IMR-90 (cell line): ENCODE measurements at places on chromosomes 7 and 10. TPM values are rescaled to one million over a fixed set of nuclear protein-coding genes. Genes with fewer than 3 reads are reported as not detected.
A peak's percentile ranks its signal among the peaks of the same experiment; 100 is the strongest.

DNA sequence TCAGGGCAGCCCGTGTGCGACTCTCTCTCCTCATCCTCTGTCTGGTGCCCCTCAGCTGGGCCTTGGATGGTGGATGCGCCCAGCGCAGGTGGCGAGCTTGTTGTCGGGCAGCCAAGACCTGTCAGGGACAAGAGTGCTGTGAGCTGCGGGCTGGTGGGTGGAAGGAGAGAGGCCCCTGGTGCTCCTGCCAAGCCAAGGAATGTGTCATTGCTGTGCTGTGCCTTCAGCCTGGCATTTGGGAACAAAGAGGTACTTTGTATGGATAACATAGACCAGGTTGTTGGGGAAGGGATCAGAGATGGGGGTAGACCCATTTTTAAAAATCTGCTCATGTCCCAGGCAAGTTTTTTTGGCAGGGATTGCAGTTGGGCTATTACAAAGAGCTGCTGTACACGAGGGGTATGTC lies 120.9 kb downstream of the PKD1L1 start:
- no peak for DNase-seq

DNA sequence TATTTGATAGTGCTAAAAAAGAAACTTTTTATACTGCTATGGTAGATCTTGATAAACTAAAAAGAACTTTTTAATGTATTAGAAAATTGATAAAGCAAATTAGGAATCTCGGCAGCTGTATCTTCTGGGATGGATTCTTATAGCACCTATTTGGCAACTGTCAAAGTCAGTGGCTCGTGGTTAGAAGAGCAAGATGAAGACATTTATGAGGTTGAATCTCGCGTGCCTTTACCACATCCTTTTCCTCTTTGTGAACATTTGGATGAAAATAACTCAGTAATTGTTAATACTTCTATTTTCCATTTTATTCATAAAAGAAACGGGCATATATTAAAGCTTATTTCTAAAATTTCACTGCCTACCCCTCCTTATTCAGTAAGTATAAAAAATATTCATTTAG lies 76.2 kb downstream of the CYP51A1 start:
- DNase-seq, result no peak

- no peak for DNase-seq
Observed at GRCh38 chr7:141522657-141523342, 28.4 kb upstream of the AGK start.

DNA sequence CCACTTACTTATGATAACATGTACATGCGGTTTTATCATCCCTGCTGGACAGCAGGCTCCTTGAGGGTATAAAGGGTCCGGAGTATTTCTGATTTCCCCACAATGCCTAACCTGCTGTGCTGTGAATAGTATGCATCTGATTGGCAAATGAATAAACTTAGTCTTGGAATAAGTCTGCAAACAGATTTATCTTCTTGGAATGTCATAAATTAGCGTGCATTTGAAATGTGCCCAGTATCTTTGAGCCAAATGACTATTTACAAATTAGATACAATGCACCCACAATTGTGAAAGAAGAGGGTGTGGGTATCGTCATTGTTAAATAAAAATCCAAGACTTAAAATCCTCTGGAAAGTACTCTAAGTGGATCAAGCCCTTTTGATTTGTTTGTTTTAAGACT lies 106.0 kb downstream of the OSBPL3 start:
- no peak for DNase-seq

GRCh38 chr10:127115100-127115499 lies 81.3 kb downstream of the INSYN2A start:
- DNase-seq, result no peak

DNA sequence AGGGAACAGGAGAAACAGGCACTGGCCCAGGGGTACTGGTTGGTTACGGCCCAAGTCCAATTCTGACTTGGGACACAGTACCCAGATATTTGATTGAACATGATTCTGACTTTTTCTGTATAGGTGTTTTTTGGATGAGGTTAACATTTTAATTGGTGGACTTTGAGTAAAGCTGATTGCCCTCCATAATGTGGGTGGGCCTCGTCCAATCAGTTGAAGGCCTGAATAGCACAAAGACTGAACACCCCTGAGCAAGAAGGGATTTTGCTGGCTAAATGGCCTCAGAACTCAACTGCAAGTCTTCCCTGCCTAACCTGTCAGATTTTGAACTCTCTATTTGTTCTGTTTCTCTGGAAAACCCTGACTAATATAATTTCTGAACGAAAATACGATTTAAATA lies 222.6 kb downstream of the TEX36 start:
- DNase-seq, result no peak

DNA sequence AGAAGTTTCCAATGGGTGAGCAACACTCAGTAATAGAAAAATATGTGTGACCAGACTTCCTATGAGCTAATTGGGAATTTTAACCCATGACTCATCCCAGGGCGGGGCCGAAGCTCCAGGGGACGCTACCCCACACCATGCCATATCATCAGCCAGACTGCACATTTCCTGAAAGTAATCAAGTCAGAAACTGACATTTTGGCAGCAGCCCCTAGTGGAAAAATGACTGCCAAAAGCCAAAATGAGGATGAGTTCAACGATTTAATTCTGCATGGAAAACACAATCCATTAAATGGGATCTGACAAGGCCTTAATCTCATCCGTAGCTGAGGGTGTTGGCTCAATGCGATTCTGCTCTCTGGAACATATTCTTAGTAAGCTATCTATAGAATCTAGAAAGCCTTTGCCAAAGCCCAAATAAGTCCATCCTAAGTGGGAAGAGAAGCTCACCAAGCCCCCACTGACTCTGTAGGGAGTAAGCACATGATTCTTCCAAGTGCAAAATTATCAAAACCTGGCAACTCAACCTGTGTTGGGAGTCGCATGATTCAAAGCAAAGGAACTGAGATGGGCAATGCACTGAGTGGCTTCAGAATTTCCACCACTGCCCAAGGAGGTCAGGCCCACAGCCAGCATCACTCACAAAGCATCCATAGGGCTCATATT lies 93.1 kb upstream of the PDE1C start:
- peak; percentile 85 for DNase-seq

- no peak for DNase-seq
Observed at GRCh38 chr7:76179686-76180085, 22.0 kb upstream of the SRRM3 start.

DNA sequence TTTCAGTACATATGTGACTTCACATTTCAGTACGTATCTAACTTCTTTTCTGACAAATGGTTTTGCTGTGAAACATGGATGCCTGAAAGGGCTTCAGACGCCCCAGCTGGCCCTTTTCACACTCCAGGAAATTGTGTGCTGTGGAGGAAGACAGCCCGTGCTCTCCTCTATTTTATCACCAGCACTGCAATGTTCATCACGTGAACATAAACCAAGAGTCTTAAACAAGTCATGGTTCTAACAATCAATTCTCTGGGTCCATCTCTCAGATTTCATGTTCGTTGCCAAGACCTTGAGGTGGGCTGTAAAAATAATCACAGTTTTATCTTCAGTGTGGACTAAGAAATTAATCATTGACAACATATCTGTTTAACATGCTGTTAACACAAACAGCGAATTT lies 141.2 kb downstream of the WDR37 start:
- no peak for DNase-seq

- no peak for DNase-seq
Observed at GRCh38 chr7:117784315-117784714, 88.9 kb downstream of the CTTNBP2 start.

GRCh38 chr7:137209151-137209817 lies 134.2 kb downstream of the PTN start:
- DNase-seq, result peak; percentile 25

GRCh38 chr7:126445991-126446390 lies 806.8 kb downstream of the GRM8 start:
- DNase-seq, result no peak

DNA sequence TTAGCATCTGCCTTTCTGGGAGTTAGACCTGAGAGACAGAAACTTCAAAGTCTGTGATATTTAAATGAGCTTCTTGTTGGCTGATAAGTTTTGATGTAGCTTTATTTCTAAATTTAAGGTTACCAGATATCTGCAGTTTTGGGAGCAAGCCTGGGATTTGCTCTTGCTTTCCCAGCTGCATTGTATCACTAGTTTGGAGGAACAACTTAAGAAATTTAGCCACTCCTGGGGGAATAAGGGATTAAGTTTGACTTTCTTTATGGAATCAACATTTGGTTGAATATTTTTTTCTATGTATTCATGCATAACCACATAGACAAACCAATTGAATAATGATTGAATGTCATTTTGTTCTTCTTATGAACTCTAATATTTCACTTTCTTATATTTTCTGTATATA lies 178.6 kb downstream of the POLR1F start:
- no peak for DNase-seq

DNA sequence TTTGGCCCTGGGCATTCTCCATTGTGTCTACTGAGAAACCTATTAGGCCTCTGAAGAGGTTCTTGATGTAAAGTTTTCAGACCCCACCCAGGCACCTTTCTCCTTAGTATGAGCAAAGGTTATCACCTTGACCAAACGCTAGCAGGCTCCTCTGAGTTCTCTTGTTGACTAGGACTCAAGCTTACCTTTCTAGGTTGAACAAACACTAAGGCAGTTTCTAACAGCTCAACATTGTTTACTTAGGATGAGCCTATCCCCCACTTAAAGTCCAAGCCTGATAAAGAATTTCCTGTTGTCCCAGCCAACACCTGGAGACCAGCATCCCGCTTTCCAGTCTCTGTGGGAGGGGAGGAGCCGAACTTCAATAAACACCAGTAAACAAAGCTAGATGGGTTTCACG lies 26.3 kb upstream of the ITGB8 start:
- no peak for DNase-seq

DNA sequence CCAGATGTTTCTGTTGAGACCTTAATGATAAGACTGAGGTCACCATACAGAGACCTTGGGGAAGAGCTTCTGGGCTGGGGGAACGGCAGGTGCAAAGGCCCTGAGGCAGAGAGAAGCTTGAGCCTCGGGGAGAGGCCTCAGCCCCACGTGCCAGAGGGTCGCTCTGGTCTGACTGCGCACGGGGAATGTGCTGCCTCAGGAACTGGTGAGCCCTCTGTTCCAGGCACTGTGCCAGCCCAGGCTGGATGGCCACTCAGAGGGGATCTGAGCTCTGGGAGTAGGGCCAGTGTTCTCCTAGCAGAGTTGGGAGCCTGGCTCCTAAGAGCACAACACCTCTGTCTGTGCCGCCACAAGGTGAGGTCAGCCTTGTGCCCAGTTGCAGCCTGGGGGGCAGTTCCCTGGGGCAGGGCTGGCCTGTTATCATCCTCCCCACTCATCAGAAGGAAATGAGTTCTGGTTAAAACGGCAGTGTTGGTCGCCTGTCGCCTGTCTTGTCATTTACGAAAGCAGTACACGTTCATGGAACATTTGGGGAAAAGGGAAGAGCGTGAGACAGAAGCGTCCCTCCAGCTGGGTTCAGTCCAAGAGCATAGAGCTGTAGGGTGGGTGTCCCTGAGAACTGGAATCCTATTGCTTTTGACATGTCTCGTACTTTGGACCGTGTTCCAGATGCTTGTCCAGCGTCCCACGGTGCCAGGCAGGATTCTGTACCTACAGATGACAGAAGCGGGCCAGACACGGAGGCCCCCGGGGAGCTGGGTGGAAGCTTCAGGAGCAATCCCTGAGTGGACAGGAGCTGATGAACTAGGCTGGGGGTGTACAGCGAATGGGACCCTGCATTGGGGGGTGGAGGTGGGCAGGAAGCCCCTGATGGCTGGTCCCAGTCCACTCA lies 4.3 kb downstream of the TTYH3 start:
- no peak for DNase-seq

- DNase-seq, result no peak
Observed at GRCh38 chr10:129710510-129710847, 243.4 kb downstream of the MGMT start.

DNA sequence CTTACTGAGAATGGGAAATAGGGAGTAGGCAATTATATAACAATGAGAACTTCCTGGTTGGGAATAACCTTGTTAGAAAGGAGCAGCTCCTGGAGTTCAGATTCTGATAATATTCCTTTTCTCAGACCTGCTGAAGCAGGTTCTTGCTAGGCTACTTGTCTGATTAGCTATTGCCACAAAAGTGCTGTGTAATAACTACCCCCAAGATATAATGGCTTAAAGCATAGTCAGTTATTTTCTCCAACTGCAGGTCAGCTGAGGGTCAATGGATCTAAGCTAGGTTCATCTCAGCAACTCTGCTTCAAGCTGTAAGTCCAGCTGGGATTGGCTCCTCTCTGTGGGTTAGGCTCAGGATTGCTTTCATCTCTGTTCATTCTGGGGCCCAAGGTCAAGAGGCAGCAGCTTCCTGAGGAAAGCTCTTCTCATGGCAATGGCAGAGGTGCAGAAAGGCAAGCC lies 9.4 kb upstream of the CNOT4 start:
- DNase-seq, result no peak

GRCh38 chr7:107597953-107598352 lies 17.9 kb downstream of the BCAP29 start:
- DNase-seq, result no peak

DNA sequence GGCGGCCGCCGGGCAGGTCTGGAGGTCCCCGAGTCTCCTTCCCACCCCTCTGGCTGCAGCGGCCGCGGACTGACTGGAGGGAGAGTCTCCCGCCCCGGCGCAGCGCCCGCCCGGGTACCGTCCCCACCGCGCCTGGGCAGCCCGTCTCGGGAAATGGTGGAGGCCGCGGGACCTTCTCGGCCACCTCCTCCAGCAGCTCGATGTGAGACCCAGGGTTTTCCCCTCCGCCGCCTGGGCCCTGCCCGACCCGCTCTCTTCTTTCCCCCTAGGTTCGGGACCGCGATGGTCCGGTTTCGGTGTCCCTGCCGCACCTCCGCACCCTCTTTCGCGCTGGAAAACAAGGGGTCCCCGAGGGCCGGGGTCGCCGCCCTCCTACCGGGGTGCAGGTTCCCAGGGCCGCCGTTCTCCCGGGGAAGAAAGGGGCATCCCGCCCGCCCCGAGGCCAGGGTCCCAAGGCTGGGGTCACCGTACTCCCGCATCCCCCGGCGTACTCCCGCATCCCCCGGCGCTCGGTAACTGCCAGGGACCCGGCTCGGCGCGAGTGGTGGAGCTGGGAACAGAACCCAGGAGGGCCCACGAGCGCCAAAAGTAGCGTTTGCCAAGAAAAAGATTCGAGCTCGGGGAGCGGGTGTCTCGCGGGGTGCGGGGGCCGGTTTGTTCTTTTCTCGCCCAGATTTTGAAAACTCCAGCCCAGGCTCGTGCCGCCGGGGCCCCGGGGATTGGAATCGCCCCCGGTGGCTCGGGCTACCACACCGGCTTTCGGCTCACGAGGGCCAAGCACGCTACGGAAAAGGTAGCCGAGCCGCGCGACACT lies 3.4 kb downstream of the TNRC18 start:
- DNase-seq, result no peak

GRCh38 chr10:121518333-121518732 lies 79.9 kb downstream of the FGFR2 start:
- no peak for DNase-seq

GRCh38 chr10:20835335-20835734 lies 61.8 kb downstream of the NEBL start:
- DNase-seq, result no peak

- DNase-seq, result no peak
Observed at GRCh38 chr7:56291-56913, 136.0 kb upstream of the FAM20C start.

The LIMK1 gene
- 22.2 and 25.8 TPM in 2 replicates for total RNA-seq

The NOBOX gene
- not detected in 2 replicates for total RNA-seq

The PIP gene
- not detected in 2 replicates for total RNA-seq

The PRPS1L1 gene
- total RNA-seq, result not detected in 2 replicates

The PRSS1 gene
- not detected in 2 replicates for total RNA-seq

The CPA2 gene
- total RNA-seq, result not detected in 2 replicates

The CLDN3 gene
- 0.18 TPM in 1 of 2 replicates, not detected in the other for total RNA-seq

The SEMA3A gene
- total RNA-seq, result 187 and 213 TPM in 2 replicates

The LIPF gene
- total RNA-seq, result not detected in 2 replicates

The HEPACAM2 gene
- total RNA-seq, result under 0.01 and 0.28 TPM in 2 replicates

The CTBP2 gene
- 74.2 and 81.0 TPM in 2 replicates for total RNA-seq

The TMEM176A gene
- not detected in 2 replicates for total RNA-seq

The CCDC172 gene
- not detected in 2 replicates for total RNA-seq
